ENCODE measurements at places on chromosomes 11 and 22. TPM values are rescaled to one million over a fixed set of nuclear protein-coding genes. Genes with fewer than 3 reads are reported as not detected.

The OR6A2 gene
- not detected for total RNA-seq

DNA sequence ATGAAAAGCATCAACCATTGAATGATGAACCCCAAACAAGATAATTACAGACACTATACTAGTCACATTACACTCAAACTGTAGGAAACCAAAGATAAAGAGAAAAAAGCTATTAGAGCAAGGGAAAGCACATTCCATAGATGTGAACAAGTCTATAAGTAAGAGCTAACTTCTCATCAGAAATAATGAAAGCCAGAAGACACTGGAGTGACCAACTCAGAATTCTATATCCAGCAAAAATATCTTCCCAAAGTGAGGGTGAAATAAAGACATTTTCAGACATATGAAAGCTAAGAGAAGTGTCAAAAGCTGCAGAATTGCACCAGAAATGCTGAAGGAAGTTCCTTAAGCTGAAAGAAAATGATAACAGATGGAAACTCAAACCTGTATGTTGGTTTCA lies 17.3 kb downstream of the FCHSD2 start:
- DNase-seq = no peak

- no peak for DNase-seq
Measured at GRCh38 chr11:16776711-16777612, 38.5 kb downstream of the C11orf58 start.

DNA sequence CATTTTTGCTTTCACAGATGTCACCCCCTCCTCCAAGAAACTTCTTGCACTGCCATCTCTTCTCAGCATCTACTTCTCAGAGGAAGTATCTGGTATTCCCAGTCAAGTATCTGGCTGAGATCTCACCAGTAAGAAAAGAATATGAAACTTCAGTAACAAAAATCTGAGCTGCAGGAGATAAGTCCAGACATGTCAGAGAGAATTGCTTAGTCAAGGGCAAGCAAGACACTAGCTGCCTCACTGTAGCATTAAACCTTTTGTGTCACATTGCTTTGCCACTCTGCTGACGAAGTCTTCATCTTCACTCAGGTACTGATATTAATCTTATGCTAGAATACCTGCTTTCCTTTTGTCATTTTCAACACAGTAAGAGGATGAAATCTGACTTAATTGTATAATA lies 70.6 kb upstream of the ZC3H12C start:
- DNase-seq = no peak

The ALDH3B2 gene
- 19.9 TPM for total RNA-seq

DNA sequence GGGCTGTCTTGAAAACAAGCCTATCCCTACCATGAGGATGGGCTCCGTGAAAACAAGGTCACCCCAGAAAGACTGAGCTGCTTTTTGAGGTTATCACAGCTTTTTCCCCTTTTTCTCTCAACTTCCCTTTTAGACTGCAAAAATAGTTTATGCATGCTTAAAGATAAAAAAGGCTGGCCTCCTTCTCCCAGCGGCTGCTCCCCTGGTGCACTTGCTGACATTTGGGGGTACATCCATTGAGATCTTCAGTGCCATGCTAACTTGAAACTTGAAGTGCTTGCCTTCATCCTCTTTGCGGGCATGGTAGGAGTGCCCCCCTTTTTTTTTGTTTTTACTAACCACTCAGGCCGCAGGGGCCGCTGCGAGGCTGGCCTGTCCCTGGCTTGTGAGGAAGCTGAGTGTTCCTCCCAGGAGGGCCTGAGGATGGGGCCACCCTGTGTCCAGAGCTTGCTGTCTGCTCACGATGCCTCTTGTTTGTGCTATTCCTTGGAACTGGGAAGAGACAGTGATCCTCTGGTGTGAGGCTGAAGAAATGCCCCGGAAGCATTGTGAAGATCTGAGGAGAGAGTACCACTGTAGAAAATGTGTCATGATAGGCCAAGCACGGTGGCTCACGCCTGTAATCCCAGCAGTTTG lies 2.2 kb downstream of the TANGO2 start:
- DNase-seq = no peak

The TPBGL gene
- total RNA-seq = 1.7 TPM

The TBC1D22A gene
- total RNA-seq = 38.3 TPM

The MS4A12 gene
- total RNA-seq = not detected

The CRYAB gene
- total RNA-seq = 161 TPM

The OSM gene
- total RNA-seq = not detected
